ENCODE measurements at places on chromosomes 6 and 20.

DNA sequence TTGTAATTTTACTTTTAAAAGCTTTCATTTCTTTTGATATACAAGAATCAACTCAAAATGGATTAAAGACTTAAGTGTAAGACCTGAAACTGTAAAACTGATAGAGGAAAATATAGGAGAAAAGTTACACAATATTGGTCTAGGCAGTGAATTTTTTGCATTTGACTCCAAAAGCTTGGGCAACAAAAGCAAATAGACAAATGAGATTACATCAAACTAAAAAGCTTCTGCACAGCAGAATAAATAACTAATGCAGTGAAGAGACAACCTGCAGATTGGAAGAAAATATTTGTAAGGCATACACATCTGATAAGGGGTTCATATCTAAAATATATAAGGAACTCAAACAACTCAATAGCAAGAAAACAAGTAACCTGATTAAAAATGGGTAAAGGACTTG is 3.0 kb downstream of the GABRR1 start:
- DNase-seq, result no peak

GRCh38 chr6:169807699-169808607 is 56.5 kb downstream of the ERMARD start:
- DNase-seq, result no peak

DNA sequence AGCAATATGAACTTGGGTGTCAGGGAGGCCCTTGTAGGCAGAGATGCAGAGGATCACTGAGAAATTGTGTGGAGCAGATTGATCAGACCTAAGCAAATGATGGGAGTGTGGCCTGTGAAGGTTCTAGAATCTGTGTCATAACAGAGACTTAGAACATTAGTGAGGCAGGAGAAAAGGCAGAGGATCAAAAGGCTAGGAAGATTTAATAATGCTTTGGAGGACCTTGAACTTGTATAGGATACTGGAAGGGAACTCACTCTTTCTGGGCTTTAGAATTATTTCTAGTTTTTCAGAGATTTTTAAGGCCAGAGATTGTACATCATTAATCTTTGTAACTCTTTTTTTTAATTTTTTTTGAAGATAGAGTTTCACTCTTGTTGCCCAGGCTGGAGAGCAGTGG is at the start of gene TSBP1:
TSBP1 (minus strand) TSS at position 101 of the 400 bp plus-strand sequence. CDS start 197 bp downstream, outside the sequence.
- DNase-seq, result no peak

DNA sequence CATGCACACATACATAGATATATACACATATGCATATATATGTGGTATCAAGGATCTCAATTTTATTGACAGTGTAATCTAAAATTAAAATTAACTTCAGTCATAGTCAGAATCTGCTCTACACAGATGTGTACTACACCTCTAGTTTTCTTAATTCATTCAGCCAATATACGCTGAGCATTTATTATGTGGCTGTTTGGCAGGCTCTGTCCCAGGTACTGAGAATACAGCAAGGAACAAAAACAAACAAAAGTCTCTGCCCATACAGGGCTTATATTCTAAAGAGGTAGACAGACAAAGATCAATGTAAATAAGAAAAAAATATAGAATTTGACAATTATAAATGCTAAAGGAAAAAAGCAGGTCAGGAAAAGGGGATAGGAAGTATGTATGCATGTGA is 7.8 kb upstream of the RGS17 start:
- no peak for DNase-seq

GRCh38 chr6:15343490-15344191 is 97.8 kb downstream of the JARID2 start:
- no peak for DNase-seq

DNA sequence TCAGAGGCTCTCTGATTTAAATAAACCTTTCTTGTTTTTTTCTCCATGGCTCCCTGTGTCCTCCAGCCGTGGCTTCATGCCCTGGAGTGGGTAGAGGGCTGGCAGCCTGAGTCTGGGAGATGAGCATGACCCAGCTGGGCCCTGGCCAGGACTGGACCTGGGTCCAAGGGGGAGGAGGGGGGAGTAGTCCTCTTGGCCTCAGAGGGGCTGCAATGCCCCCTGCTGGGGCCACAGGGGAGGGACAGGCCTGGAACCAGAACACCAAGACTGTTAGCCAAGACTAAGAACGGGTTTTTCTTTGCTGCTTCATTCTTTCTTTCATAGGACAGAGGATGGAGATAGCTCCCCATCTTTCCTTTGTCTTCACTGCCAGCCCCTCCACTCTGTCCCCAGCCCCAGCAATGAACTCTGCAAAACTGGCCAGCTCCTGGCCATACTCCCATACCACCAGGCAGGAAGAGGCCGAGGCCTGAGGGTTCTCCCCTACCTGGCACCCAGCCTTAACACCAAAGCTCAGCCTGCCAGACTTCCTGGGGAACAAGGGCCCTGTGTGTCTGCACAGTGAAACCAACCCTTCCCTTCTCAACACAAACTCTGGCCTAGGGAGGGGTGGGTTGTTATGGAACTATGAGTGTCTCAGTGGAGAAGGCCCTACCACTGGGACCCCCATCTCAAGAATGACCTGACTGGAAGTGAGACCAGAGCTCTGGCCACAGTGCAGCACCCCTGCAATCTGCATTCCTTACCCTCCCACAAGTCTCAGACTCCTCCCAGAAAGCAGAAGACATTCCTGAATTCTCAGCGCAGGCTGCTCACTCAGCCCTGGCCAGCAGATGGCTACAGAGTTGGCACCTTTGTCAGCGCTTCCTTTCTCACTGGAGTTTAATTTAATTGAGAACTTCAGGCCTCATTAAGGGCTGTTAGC is 11.0 kb downstream of the SLC29A1 start:
- no peak for DNase-seq
